Activated naive CD4-positive, alpha-beta T cell treated with anti-CD3 and anti-CD28 coated beads for 36 hours (primary cell): ENCODE measurements at places on chromosomes 6 and 20. TPM values are rescaled to one million over a fixed set of nuclear protein-coding genes. Genes with fewer than 3 reads are reported as not detected.

The TDRD6 gene
- total RNA-seq, result not detected

The HAO1 gene
- total RNA-seq, result not detected

The CNR1 gene
- total RNA-seq, result not detected

The LCA5 gene
- total RNA-seq, result 0.22 TPM

The OPRL1 gene
- total RNA-seq, result 0.45 TPM
